Kidney capillary endothelial cell (primary cell): ENCODE measurements at places on chromosomes 2 and 18.

DNA sequence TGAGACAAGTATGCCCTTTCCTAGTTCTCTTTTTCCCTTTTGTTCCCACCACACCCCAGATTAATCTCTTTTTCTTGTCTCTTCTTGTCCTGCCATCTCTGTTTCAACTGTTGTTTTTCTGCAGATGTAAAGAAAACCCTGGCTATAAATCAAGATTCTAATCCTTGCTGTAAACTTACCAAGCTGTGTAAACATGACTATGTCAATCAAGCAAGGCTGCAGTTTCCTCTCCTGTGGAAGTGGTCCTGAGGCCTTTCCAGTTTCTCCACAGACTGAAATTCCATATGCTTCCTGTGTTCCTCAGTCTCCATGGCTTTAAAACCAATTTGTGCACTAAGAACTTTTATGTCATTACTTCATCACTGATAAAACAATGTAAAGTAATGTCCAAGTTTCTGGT, 288.8 kb upstream of the PIK3C3 start:
- DNase-seq = no peak

GRCh38 chr2:98664323-98664722, 55.9 kb downstream of the UNC50 start:
- no peak for DNase-seq

- DNase-seq = no peak
Observed at GRCh38 chr2:55842046-55842445, 81.5 kb downstream of the EFEMP1 start.

DNA sequence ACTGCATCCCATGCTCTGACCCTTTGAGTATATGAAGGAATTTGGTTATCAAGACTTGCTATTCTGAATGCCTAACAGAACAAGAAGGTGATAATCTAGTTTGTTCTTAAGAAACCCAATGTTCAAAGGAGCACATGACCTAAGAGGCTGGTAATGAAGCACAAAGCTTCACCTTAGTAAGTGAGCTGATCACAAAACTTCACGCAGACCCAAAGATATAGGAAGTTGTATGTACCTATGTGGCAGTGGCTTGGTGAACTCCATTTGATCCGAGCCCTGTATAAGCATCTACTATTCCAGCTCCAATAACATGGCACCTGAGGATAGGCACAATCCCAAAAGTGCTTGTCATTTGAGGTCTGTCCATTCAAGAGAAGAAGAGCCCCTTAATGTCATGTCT, 78.6 kb downstream of the ANKRD44 start:
- no peak for DNase-seq

DNA sequence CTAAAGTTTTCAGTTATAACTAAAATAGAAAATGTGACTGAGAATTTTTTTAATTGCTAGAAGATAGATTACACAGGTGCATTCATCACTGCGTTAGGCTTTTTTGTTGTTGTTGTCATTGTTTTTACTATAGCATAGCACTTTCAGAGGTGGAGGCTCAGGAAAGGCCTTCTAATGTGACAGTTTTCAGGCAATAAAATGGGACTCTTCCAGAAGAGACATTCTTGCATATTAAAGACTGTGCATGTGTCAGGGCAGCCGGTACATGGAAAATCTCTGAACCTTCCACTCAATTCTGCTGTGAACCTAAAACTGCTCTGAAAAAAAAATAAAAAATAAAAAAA, 175.2 kb downstream of the METTL4 start:
- DNase-seq = no peak

GRCh38 chr2:182616471-182617393, 99.3 kb upstream of the DNAJC10 start:
- DNase-seq = no peak

DNA sequence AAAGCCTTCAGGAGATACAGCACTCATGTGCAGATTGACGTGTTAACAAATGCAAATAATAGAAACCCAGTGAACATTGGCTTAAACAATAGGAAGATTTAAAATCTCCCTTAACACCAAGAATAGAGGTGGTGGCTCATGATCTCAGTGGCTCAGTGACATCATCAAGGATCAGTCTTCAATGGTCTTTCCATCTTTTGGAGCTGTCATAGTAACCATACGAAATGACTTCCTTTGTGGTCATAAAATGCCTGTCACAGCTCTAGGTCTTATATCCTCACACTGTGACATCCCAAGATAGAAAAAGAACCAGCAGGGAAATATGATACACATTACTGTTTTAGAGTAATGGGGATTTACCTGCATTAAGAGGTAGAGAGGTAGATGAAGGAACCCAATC, 59.6 kb upstream of the ACKR3 start:
- DNase-seq = no peak

DNA sequence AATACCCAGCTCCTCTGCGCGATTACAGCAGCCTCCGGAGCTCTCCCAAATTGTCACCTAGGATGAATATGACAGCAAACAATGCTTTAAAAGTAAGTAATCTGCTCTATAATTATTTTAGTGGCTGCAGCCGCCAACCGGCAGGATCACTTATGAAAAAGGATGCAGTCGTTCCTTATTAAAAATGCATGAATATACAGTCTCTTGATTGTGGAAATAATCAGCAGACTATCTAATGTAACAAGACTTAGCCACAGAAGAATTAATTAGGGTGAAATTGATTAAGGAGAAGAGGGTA, 71.8 kb upstream of the STPG4 start:
- DNase-seq = no peak

DNA sequence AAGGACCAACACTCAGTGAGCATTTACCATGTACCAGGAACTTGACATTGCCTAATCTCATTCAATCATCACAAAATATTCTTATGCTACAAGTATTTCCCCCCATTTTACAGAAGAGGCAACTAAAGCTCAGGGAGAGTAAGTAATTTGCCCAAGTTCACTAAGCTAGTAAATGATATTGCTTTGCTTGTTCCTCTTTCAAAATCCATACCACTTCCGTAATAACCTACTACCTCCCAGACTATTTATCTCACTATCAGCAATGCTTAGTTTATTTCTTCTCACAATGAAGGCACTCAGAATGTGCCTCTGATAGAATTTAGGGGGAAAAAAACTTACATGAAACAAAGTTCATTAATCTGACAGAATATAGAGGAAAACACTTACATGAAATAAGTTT, 1070.9 kb upstream of the FANCL start:
- DNase-seq = no peak

GRCh38 chr2:95314598-95314963, 17.4 kb downstream of the KCNIP3 start:
- DNase-seq = no peak

- DNase-seq = no peak
Observed at GRCh38 chr2:204065566-204065965, 129.0 kb downstream of the ICOS start.

GRCh38 chr2:37156071-37156856, 516 bp downstream of the EIF2AK2 start:
- DNase-seq = peak; percentile 33

DNA sequence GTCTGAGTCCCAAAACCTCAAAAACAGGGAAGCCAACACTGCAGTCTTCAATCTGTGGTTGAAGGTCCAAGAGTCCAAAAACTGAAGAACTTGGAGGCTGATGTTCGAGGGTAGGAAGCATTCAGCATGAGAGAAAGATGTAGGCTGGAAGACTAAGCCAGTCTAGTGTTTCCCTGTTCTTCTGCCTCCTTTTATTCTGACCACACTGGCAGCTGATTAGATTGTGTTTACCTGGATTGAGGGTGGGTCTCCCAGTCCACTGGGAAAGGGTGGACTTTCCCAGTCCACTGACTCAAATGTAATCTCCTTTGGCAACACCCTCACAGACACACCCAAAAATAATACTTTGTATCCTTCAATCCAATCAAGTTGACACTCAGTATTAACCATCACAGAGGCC, 27.5 kb upstream of the IL1B start:
- DNase-seq = no peak

DNA sequence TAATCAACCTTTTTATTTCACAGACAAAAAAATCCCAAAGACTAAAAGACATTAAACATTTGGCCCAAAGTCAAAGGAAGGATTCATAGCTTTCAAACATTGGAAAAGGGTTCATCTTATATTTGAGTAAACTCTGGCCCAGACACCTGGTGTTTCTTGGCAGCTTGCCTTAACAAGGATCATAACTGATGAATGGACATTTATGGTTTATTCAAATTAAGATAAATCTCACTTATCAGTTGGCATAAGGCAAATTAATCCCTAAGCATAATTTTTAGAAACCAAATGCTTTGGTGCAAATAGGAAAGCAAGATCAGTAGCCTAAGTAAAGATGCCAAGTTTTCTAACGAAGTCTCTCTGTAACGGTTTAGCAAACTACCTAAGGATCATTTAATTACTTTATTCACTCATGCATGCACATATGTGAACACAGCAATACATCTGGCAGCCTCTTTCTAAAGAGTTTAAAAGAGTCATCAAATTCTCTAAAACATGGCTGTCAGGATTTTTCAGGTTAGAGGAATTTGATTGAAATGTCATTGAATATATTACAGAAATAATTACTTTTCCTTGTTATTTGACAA, 323.4 kb upstream of the RBMS1 start:
- DNase-seq = no peak

DNA sequence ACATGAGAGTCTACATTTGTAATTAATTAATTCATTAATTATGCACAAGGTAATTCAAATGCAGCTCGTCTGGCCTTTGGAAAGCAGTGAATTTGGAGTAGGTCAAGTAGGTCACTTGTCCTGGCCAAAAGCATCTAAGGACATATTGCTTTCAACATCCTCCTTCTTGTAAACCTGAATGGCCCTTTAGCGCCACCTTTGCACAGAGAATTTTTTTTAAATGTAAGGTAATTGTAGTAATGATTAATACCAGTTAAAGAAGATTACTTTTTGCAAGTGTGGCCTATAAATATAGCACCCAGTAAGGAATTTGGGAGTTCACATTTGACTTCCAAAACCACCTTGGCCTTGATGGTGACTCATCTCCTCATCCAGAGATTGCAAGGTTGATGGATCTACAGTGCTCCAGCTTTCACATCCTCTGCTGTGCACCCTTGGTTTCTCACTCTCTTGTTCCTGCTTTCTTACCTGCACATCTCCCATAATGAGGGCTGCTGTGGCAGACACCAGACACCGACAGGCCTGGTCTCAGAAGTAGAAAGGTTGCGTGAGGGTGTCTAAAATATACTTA, 481.7 kb downstream of the TGIF1 start:
- no peak for DNase-seq

DNA sequence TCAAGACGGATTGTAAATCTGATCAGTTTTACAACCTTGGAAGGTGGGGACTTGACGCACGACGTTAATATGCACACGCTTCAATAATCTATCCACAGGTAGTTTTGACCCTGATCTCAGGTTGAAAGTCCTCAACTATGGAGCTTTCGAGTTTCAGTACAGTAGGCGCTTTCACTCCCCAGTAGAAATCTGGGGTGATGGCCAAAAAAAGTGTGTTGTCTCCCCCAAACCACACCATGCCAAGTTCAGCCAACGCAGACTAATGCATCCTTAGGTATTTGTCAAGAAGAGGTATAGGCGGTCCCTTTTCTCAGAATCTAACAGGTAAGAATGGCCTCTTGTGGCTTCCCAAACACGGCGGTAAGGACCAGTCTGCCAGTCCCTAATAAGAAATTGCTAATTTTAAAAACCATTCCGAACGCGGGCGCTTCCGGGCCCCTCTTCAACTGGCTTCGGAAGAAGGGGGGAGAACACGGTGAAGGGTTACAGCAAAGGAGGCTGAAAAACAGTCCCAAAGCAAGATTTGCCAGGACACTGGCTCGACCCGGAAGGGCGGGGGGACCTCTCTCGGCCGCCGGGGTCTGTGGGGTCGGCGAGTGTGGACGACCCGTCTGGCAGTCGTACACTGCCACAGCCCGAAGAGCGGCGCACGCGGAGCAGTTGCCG, 659 bp downstream of the FAM210A start:
- DNase-seq = no peak

DNA sequence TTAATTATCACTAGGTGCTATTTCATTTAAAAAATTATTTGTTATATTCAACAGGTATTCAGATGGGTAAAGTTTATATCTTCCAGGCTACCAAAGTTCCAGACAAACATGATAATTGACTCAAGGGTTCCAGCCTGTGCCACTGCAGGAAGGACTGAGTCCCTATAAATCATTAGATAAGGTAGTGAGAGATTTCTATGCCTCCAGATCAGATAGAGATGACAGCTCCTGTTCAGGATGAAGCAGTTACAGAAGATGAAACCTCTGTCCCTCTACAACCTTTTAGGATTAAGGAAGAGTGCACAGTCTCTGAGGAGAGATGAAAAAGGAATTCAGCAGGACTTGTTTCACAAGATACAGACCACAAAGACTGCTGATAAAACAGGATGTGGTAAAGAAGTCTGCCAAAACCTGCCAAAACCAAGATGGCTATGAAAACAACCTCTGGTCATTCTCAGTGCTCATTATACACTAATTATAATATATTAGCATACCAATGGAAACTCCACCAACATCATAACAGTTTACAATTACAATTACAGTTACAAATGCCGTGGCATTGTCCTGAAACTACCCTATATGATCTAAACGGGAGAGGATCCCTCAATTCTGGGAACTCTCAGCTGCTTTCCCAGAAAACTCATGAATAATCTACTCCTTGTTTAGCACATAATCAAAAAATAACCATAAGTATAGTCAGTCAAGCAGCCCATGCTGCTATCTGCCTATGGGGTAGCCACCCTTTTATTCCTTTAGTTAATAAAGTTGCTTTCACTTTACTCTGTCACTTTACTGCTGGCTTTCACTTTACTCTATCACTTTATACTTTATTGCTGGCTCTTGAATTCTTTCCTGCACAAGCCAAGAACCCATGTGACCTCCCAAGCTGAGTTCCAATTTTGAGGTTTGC, 288.5 kb downstream of the PDE11A start:
- no peak for DNase-seq

DNA sequence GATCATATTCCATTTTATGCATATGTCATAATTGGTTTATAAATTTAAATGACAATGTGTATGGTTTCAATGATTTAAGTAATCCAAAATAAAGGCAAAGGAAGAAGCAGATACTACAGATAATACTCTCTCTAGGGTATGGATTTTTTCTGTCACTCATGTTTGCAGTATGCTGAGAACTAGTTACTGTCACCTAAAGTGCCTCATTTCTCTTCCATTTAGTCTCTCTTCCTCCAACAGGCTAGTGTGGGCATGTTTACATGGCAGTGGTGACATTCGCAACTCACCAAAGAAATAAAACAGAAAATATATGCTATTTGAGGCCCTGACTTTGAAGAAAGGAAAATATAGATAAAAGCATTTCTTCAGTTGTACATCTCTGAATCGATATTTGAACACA, 1460.4 kb upstream of the ZEB2 start:
- no peak for DNase-seq
